ENCODE measurements at places on chromosomes 6 and 20.

GRCh38 chr6:48985025-48985424, 478.0 kb downstream of the MMUT start:
- DNase-seq: no peak

DNA sequence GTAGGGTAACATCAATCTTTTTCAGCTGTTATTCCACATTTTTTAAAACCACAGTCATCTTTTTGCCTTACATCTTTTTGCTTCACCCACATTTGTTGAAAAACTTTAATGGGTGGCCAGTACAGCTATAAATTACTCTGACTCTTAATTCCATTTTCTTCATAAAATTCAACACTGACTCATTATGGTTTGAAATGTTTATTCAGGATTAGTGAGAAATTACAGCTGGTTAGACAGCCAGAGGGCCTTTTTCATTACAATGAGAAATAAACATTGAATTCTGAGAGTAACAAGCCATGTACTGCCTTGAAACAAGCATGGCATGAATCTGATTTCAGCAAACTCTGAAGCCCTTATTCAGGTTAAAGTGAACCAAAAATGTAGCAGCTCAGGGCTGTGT, 19.5 kb downstream of the NDUFAF4 start:
- DNase-seq: no peak

- DNase-seq: no peak
These were observed 206.4 kb upstream of the CITED2 start for GRCh38 chr6:139580592-139581484.

- DNase-seq: no peak
These were observed 165.0 kb downstream of the HTR1B start for GRCh38 chr6:77298283-77298682.

GRCh38 chr20:38999965-39000910, 38.1 kb downstream of the DHX35 start:
- no peak for DNase-seq

- DNase-seq: no peak
These were observed 181.7 kb downstream of the GRM1 start for GRCh38 chr6:146210406-146211083.

DNA sequence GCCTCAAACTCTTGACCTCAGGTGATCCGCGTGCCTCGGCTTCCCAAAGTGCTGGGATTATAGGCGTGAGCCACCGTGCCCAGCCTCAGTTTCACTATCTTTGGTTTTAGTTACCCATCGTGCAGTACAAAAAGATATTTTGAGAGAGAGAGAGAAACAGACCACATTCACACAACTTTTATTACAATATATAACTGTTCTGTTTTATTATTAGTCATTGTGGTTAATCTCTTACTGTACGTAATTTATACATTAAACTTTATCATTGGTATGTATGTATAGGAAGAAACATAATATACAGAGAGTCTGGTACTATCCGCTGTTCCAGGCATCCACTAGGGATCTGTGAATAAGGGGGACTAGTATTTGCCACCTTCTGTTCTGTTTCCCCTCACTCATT, 29.4 kb upstream of the TAF8 start:
- no peak for DNase-seq

DNA sequence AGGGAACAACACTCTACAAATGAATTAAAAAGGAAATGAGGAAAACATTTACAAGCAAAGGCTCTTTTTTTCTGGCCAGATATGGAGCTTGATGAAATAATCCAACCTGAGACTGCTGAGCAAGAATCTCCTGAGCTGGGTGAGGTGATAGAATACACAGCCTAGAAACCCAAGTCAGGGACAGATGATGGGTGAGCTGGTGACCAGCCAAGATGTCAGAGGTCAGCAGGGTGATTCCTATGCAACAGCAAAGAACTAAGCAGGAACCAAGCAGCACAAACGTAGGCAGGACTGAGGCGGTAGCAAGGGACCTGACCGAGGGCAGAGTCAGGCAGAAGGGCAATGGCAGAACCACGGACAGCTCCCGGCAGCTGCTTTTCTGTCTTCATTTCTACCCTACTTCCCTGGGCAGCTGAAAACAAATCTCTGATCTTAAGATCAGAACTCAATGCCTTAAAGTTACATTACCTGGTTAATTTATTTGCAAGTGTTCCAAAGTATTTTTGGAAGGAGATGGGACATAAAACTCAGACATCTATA, 75.1 kb downstream of the CDC40 start:
- DNase-seq: no peak

GRCh38 chr6:122788663-122789181, 336 bp upstream of the SMPDL3A start:
- no peak for DNase-seq

DNA sequence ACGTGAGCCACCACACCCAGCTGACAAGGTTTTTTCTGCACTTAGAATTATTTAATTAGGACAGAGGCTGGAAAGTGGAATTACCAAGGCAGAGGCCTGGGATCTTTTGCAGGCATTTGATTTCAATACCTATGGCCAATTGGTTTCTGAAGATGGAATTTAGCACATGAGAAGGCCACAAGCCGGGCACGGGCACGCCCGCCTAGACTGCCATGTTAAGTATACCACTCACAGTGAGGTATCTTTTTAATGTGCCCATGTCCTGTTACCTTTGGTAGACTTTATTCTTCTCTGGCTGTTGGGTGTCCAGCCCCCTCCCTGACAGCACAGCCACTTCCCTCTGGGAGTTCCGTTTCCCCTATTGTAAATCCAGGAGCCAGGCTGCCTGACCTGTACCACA, 18.0 kb upstream of the TAF8 start:
- no peak for DNase-seq

- no peak for DNase-seq
These were observed 31.0 kb upstream of the MRPS18A start for GRCh38 chr6:43718387-43719105.

DNA sequence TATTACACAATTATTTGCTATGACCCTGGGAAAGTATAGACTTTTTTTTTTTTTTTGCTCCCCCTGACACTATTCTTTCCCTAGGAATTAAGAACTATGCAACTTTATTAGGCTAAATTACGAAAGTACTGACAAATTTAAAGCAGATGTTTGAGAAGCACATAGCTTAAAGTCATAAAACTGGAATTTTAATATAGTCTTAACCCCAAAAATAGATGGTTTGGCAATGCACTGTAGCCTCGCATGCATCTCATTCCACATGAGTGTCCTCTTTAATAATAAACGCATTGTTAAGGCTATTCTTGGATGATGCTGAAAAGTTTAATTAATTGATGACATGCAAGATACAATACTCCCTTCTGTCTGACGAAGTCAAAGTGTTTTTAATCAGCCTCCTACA, 49.3 kb downstream of the TBC1D7 start:
- DNase-seq: no peak

GRCh38 chr20:3358676-3359340, 48.7 kb downstream of the DNAAF9 start:
- DNase-seq: no peak

DNA sequence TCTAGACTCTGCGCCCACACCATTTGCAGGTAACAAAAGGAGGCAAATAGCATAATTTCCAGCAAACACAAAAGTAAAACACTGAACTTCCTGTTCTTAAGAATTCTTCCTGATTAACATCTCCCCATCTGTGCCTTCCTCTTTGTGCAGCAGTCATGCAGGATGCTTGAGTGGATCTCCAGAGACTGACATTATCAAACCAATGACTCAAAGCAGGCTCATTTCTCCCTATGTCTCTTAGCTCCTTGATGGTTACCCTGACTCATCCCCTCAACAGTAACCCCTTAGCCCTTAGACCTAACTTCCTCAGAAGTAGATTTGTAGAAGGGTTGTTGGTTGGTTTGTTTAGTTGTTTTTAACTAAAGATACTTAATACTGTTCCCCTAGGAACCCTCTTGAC, 137.0 kb upstream of the RIN2 start:
- no peak for DNase-seq

- DNase-seq: no peak
These were observed 4.1 kb upstream of the VEGFA start for GRCh38 chr6:43765776-43766499.

DNA sequence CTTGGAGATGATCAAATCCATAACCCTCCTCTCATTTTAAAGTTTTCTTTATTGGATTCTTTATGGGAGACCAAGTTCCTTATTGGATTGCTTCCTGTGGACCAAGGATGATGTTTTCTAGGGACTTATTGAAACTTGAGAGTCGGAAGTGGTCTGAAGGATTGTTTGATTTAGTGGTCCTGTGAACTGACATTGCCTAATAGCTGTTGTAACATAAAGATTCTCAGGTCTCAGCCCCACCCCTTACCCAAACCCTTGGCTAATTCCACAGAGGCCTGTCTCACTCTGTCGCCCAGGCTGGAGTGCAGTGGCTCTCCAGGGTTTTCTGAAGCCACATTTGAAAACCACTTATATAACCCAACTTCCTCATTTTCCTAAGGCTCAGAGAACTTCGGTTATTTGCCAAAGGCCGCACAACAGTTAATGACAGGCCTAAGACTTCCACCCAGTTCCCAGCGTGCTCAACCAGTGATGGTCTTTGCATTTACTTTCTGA, 77.0 kb downstream of the ATXN1 start:
- no peak for DNase-seq

DNA sequence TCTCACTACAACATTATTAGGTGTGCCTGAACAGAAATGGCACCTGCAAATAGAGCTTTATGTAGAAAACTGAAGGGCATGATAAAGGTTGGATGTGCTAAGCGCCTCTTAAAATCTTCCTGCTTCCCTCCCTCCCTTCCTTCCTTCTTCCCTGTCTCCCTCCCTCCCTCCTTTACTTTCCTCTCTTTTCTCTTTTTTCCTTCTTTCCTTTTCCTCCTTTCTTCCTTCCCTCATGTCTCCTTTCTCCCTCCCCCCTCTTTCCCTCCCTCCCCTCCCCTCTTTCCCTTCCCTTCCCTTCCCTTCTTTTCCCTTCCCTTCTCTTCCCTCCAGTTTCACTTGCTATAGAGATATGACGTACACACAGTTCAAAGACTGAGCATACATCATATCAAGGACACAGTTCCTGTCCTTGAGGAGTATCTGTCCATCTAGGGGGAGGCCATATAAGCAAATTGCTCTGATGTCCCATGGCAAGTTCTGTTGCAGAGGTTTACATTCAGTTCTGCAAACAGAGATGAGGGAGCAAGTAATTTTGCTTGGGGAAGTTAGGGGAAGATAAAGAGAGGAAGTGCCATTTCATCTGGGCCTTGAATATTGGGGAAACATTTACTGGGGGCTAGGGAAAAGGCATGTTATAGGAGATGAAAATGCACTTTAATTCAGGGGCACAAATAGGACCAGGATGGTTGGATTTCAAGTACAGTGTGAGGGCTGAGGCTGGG, 79.0 kb upstream of the EEF1E1 start:
- no peak for DNase-seq

DNA sequence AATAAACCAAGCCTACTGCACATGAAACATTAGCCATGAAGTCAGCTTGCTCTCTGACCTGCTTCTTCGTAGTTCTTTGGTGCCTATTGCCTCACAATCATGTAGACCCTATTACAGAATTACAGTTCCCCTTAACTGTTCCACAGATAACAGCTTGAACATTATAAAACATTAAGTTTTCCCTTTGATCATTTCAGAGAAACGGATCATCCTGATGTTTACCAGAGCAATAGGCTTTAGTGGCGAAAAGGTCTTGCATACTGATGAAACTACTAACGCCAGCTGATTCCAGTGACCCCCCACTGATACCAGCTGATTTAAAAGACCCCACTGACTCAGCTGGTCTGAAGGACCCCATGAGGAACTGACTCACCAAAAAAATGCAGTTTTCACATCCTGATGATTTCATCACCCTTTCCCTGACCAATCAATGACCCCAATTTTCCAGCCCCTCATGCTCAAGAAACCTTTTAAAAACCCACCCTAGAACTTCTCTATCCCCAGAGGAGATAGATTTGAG, 39.4 kb upstream of the MLIP start:
- DNase-seq: no peak

DNA sequence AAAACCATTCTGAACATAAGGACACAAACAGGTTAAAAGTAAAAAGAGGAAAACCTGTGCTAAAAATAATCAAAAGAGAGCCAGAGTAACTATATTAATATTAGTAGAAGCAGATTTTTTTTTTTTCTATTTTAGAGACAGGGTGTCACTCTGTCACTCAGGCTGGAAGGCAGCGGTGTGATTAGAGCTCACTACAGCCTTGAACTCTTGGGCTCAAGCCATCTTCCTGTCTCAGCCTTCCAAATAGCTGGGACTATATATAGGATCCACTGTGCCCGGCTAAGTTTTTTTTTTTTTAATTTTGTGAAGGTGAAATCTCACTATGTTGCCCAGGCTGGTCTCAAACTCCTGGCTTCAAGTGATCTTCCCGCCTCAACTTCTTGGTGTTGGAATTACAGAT, 33.4 kb upstream of the PLN start:
- no peak for DNase-seq

GRCh38 chr6:40896696-40897095, 142.3 kb downstream of the UNC5CL start:
- DNase-seq: no peak

GRCh38 chr6:7242835-7243178, 70.2 kb downstream of the SSR1 start:
- no peak for DNase-seq

DNA sequence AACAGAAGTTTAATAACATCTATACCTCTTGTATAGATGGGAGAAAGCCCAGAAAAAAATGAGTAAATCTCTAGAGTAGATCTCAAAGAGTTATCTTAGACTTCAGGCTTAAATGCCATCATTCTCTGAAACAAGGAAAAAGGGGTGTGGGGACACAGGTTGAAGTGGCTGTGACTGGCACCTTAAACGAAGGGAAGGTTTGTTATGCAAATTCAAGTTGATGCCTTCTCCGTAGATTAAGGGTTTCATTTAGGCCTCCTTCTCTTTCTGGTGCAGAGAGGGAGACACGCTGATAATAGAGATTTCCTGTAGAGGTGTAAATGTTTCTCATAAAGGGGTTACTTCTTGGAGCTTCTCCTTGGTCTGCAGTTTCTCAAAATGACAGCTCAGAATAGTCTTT, 252.1 kb downstream of the CD83 start:
- no peak for DNase-seq

- no peak for DNase-seq
These were observed 39.8 kb downstream of the SRSF3 start for GRCh38 chr6:36633915-36634314.

- DNase-seq: no peak
These were observed 53.2 kb downstream of the EIF2S2 start for GRCh38 chr20:34058831-34059230.

- DNase-seq: no peak
These were observed 11.1 kb downstream of the TOX2 start for GRCh38 chr20:43925801-43926200.

DNA sequence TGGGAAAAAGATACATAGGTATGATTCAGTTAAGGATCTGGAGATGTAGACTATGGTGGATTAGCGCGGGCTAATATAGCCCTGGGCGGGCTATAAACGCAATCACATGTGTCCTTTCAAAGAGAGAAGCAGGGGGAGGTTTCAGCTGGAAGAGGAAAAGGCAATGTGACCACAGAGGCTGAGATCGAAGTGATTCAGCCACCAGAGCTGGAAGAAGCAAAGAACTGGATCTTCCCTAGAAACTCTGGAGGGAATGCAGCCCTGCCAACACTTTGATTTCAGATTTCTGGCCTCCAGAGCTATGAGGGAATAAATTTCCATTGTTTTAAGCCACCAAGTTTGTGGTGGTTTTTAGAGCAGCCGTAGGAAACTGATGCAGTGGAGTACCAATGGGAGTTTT, 81.5 kb upstream of the NHSL1 start:
- no peak for DNase-seq

GRCh38 chr20:6530254-6530653, 237.2 kb upstream of the BMP2 start:
- no peak for DNase-seq

- no peak for DNase-seq
These were observed 30.5 kb downstream of the FBXO9 start for GRCh38 chr6:53095716-53096115.

- no peak for DNase-seq
These were observed 147.1 kb downstream of the PRL start for GRCh38 chr6:22149501-22150367.
